CD4-positive, alpha-beta T cell treated with Interleukin-15 for 1 hour (primary cell): ENCODE measurements at places on chromosomes 4 and X.

DNA sequence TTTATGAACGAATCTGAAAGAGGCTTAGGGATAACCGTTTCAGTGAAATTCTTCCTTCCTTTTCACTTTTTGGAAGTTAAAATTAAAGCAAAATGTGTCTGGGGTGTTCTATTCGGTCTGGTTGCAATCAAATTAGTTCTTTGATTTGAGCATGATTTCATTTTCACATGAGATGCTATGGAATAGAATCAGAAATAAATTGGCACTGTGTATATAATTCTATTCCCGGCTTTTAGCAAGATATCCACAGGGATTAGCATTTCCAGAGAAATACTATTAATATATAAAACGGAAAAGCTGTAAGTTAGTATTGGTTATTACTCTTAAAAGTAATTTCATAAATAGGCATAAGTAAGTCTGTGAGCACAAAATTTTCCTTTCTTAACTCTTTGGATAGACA lies 1676.8 kb upstream of the PCDH7 start:
- no peak for DNase-seq

DNA sequence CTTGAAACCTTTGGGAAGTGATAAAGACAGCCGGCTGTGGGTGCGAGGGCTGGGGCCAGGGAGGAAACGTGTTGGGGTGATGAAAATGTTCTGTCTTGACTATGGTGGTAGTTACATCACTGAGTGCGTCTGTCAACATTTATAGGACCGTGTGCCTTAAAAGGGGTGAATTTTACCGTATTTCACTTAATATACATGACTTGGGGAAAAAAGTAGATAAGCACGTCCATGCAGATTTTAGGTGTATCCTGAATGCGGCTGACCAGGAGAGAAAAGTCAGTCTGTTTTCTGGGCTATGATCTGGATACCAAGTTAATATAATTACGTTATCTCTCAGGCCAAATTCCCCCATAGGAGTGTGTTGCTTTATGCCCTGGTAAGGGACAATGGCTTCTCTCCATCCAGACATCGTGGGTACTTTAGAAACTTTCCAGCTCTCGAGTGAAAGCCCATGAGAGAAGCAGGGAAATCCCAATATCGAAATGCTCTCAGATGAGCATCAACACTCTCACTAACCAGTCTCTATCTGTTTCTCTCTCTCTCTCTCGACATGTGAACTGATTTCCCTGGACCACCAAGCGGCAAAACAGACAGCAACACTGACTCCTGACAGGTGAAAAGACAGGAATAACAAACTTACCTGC lies 71.5 kb downstream of the IRF2 start:
- no peak for DNase-seq

DNA sequence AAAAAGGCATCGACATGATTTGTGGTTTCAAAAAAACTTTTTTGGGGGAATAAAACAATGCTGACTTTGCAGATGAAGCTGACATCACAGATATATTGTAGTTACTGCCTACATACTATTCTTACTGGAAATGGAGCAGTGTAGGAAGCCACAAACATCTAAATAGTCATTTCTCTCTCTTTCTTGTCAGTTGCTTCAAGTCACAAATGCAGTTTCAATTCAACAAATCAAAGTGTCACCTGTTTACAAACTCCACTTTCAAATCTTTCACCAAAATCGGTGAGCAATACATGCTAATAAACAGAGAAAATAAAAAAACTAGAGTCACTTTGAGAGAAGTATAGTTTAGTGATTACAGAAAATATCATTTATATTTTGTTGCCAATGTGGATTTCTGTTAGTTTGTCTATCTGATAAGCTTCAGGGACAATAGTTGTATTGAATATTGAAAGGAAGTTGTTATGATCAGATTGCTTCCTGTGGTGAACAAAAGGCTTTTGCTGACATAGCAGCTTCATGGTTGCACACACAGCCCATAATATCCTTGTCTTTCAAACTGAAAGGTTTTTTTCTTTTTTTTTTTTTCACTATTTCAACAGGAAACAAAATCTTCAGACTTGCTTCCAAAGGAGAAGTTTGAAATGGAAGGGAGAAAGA lies 49.7 kb upstream of the PTPN13 start:
- DNase-seq = no peak

DNA sequence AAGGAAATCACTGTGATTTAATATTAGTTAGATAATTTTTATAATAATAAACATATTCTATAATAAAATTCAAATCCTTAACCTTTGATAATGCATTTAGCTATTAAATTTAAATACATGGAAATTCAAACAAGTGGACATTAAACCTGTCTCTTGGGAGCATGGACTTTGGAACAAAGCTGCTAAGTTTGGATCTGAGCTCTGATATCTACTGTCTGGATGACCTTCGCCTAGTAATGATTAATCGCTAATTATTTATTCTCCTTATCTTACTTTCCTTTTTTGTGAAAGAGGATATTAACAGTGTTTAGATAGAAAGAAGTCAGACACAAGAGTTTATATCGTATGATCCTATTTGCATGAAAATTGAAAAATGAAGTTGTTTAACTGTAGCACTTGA lies 980.9 kb downstream of the FSTL5 start:
- DNase-seq = no peak

- no peak for DNase-seq
Observed at GRCh38 chrX:76109654-76110053, 63.2 kb upstream of the PBDC1 start.
